RKO (cell line): ENCODE measurements at places on chromosomes 2 and 18.

- no peak for DNase-seq
Observed at GRCh38 chr2:127218812-127219170, 1.3 kb downstream of the CYP27C1 start.

DNA sequence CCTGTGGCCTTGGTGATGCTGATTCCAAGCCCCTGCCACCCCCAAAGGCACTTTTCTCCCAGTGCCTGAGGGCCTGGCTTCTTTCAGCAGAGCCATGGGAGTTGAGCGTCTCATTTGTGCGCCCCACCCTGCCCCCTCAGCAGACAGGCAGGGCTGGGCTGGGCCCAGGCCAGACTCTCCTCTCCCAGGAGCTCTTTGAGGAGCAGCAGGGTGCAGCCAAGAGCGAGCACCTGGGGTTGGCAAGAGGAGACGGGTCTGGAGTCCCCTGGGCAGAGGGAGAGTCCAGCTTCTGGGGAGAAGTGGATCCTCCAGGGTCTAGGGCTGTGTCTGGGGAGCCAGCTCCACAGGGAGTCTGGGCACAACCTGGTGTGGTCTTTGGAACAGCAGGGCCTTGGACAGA is 21.2 kb downstream of the NPPC start:
- no peak for DNase-seq

- no peak for DNase-seq
Observed at GRCh38 chr2:64914247-64914646, 75.0 kb upstream of the SLC1A4 start.

DNA sequence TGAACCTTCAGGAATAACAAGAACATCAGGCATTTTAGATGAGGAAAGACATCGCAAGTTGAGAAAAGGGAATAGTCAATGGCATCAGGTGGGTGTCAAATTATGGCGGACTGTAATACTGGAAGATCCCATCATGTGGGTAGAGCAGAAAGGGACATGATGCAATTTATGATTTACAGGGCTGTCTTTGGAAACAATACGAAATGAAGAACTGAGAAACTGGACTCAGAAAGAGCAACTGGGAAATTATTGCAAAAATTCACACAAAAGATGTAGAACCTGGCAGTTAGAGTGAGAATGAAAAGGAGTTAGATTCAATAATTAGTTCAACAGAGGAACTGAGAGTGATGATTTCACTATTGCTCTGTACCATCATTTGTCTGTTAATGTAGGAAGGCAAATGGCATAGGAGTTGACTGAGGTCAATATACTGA is 1635.0 kb upstream of the ACVR2A start:
- no peak for DNase-seq

- no peak for DNase-seq
Observed at GRCh38 chr2:25572638-25573037, 100.7 kb downstream of the DTNB start.

DNA sequence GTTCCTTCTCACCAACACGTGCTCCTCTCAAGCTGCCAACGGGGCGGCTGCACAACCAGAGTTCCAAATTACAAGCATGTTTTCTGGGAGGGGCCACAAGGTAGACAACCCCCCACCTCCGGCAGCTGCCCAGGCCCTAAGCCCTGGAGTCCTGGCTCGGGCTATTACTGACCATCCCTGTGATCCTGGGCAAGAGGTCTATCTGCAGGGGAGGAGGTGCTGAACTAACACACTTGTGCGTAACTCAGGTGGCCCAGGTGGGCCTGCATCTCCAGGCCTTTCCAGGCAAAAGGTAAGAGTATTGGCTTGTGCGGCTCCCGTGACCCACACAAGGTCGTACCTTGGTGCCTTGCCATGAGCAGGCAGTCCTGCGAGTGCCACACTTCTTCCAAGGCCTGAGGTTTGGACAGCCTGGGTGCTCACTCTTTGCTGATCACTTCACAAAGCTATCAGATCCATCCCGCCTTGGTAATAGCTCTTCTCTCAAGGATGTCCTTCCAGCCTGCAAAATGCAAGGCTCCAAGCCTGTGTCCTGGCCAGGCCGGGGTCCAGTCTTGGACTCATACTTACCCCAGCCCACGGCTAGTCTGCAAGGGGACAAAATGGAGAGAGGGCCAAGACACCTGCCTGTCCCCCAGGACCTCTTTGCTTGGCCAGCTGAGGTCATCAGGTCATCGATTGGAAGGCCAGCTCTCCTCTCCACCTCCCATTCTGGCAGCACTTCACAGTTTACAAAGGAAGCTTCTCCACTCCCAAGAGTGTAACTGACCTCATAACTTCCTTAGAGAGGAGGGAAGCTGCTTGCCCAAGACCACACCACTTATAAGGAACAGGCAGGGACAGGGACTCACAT is 33.9 kb downstream of the ADRA2B start:
- DNase-seq = no peak

DNA sequence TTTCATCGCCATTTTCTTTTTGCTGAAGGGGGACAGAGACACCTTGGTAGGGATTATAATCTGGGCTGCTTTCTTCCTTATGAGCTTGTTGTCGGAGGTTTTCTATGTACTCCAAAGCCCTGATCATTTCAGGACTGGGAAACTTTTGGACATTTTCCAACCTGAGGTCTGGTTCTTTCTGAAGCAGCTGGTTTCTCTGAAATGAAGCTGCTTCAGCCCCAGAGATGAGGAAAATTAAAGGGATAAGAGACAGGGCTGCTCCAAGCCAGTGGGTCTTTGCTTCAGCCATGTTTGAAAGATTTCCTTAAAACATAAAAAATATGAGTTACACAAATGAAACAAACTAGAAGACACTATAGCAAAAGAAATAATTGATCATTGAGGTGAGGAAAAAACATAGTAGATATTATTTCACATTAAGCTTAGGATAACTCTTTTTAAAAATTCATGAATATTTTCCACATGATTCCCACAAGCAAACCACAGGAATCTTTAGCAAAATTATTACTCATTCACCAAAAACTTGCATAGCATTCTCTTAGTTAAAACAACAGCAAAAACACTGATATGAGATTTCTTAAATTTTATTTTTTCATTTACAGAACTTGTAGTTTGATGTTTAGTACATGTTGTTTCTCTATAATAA is 3.0 kb downstream of the SCG2 start:
- no peak for DNase-seq

- DNase-seq = no peak
Observed at GRCh38 chr18:600107-600506, 3.3 kb downstream of the CLUL1 start.
